Mononuclear cell (primary cell): ENCODE measurements at places on chromosomes 13 and 19. TPM values are rescaled to one million over a fixed set of nuclear protein-coding genes. Genes with fewer than 3 reads are reported as not detected.

TUBA3C gene
- total RNA-seq = not detected

NAT14 gene
- total RNA-seq = 1.9 TPM

SLC7A10 gene
- total RNA-seq = not detected

COG6 gene
- 10.1 TPM for total RNA-seq

HIF3A gene
- not detected for total RNA-seq

TTC9B gene
- total RNA-seq = 0.10 TPM

ZNF99 gene
- total RNA-seq = under 0.01 TPM

F2RL3 gene
- 1.7 TPM for total RNA-seq

GARIN5A gene
- total RNA-seq = 0.21 TPM

MRPS12 gene
- total RNA-seq = 9.9 TPM

HRC gene
- total RNA-seq = not detected

ACER1 gene
- 0.42 TPM for total RNA-seq

ERFL gene
- 0.21 TPM for total RNA-seq

FLT1 gene
- total RNA-seq = 1.8 TPM

WDR62 gene
- 1.4 TPM for total RNA-seq

KLK2 gene
- 0.31 TPM for total RNA-seq

SIGLEC6 gene
- total RNA-seq = 0.84 TPM

CYP2A6 gene
- total RNA-seq = not detected

CASP14 gene
- total RNA-seq = not detected

ADAMTSL5 gene
- total RNA-seq = 0.84 TPM

CGB1 gene
- total RNA-seq = not detected

CBY2 gene
- total RNA-seq = 0.21 TPM

RPL13A gene
- 4,457 TPM for total RNA-seq

ZNF473 gene
- 2.0 TPM for total RNA-seq

ANGPTL8 gene
- total RNA-seq = not detected

ACP7 gene
- total RNA-seq = not detected

IL27RA gene
- 18.5 TPM for total RNA-seq

IL11 gene
- 0.10 TPM for total RNA-seq

FBXL3 gene
- 149 TPM for total RNA-seq

ZNF540 gene
- 7.5 TPM for total RNA-seq

MAMSTR gene
- total RNA-seq = 0.10 TPM

ZNF100 gene
- 14.1 TPM for total RNA-seq

TDRD3 gene
- 35.4 TPM for total RNA-seq

MEIOSIN gene
- total RNA-seq = not detected

C19orf67 gene
- not detected for total RNA-seq

PEAK3 gene
- total RNA-seq = 0.52 TPM

CYP4F11 gene
- total RNA-seq = not detected

SLC15A1 gene
- not detected for total RNA-seq

NECTIN2 gene
- 22.1 TPM for total RNA-seq

IZUMO1 gene
- not detected for total RNA-seq

CLDN10 gene
- not detected for total RNA-seq

POP4 gene
- total RNA-seq = 44.4 TPM

ZNF562 gene
- 18.9 TPM for total RNA-seq

FFAR3 gene
- total RNA-seq = 0.73 TPM

THSD8 gene
- not detected for total RNA-seq

RASIP1 gene
- total RNA-seq = 0.10 TPM

POU4F1 gene
- total RNA-seq = under 0.01 TPM

ATXN8OS gene
- total RNA-seq = not detected

CD22 gene
- 50.4 TPM for total RNA-seq

FUT1 gene
- total RNA-seq = not detected

RPL21 gene
- total RNA-seq = 1,901 TPM

ZNF90 gene
- 1.8 TPM for total RNA-seq

UHRF1 gene
- 0.21 TPM for total RNA-seq
